Activated effector memory CD4-positive, alpha-beta T cell treated with Interleukin-2 at 50 U/mL for 16 hours (primary cell): ENCODE measurements at places on chromosomes 1 and 21.

- DNase-seq, result no peak
These were observed 26.1 kb downstream of the IRF2BP2 start for GRCh38 chr1:234583755-234584419.

DNA sequence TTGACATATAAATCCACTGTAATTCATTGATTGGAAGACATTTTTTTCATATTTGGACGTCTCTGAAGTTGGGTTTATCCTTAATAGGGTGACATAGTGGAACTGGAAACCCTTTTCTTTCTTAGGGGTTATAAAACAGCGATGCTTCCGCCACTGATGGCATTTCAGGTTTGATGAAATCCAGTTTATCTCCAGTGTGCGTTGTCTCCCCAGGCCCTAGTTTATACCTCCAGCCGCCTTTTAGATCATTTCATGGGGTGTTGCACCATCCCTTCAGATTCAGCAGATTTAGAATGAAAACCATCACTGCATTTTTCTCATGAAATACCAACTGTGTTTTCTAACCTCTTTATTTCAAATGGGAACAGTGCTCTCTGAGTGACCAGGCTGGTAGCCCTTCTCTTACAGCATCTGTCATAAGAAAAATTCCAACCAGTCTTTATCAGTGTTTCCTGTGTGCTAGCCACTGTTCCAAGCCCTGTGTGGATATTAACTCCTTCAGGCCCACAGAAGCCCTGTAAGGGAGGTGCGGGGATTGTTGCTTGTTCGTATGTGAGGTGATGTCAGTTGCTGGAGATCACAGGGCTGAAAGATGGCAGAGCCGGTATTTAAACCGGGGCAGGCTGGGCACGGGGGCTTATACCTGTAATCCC, 19.0 kb downstream of the H6PD start:
- DNase-seq, result no peak

GRCh38 chr1:46315669-46316403, 12.3 kb downstream of the UQCRH start:
- no peak for DNase-seq

DNA sequence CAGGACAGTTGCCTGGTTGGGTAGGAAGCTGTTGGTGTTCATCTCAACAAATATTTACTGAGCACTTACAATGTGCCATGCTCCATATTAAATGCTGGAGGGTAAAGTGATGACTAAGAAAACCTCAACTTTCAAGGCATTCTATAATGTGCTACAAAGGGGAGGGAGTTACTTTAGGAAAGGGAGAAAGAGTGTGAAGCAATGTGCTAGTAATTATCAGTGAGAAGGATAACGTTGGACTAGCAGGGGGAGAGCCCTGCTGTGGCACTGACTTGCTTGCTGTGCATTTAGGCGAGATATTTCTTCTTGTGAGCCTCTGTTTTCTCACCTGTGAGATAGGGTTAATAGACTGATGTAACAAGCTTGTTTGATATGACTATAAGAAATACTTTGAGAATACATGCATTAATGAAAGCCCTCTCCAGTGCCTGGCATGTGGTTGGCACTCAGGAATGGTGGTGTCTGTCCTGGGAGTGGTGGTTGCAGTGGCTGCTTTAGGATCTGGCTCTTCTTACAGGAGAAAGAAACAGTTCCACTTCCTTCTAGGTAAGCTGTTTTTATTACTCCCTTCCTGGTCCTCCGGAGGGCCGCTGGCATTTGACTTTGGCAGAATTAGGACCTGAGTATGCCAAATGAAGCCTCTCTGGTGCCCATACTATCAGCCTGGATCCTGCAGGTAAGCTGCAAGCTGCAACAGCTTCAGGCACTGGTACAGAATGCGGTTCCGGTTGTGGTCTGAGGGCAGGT, 111.1 kb upstream of the COA6 start:
- DNase-seq, result no peak

GRCh38 chr1:111739194-111739924, at the start of gene INKA2:
Gene INKA2 (minus strand): TSS chr1:111739395. CDS start chr1:111739242, 153 bp downstream.
- peak; percentile 60 for DNase-seq

GRCh38 chr1:59903141-59903754, 23.3 kb downstream of the CYP2J2 start:
- DNase-seq, result no peak

DNA sequence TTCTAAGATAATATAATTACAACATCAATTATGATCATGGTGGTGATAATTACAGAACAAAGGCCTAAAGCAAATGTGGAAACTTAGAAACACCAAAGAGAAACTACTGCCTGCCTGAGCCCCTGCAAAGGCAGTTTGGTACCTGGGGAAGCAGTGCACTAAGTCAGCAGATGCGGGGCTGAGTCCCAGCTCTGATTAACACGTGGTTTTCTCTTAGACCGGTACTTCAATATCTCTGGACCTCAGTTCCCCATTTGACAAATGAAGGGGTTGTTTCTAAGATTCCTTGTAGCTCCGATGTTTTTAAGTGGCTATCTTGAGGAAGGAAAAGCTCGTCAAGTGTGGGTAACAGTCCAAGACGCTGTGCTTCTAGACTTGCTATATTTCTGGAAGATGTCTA, 16.7 kb upstream of the PLEKHA6 start:
- no peak for DNase-seq

DNA sequence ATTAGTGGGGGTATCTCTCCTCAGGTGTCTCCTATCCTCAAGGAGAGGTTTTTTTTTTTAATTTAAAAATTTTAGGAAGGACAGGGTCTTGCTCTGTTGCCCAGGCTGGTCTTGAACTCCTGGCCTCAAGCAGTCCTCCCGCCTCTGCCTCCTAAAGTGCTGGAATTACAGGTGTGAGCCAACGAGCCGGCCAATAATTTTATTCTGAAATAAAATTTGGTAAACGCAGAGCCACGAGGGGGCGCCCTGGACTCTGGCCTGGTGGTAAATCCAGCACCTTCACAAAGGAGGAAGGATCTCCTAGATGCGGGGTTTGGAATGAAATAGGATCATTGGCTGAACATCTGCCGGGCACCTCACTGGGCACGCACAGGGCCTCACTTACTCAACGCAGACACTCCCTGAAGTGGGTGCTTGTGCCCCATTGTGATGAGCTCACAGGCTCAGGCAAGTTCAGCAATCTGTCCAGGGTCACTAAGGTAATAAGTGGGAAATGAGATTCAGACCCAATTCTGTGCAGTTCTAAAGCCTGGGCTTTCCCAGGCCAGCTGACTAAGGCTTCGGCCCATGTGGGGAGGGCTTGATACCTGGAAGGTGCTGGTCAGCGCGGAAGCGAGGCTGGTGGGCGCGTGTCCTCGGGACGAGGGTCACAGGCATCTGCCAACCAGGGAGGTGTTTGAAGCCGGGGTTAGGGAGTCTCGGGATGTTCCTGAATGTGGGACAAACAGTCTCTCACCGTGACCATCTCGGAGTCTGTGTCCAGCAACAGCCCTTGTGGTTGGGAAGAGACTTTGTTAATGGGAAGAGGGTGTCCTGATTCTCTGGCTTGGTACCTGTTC, 32.7 kb upstream of the ETV3 start:
- no peak for DNase-seq

GRCh38 chr1:50967416-50968157, 2.5 kb upstream of the CDKN2C start:
- no peak for DNase-seq

DNA sequence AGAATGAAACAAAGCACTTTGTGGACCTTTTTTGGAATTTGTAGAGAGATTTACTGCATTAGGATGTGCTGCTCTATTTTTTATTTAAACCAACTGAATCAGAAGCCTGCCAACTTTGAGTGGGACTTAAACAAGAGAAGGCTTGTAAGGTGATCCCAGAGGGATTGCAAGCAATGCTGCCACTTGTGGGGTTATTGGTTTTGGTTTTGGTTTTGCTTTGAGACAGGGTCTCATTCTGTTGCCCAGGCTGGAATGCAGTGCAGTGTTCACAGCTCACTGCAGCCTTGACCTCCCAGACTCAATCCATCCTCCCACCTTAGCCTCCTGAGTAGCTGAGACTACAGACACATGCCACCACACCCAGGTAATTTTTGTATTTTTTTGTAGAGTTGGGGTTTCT, 32.2 kb upstream of the GNG5 start:
- DNase-seq, result no peak

DNA sequence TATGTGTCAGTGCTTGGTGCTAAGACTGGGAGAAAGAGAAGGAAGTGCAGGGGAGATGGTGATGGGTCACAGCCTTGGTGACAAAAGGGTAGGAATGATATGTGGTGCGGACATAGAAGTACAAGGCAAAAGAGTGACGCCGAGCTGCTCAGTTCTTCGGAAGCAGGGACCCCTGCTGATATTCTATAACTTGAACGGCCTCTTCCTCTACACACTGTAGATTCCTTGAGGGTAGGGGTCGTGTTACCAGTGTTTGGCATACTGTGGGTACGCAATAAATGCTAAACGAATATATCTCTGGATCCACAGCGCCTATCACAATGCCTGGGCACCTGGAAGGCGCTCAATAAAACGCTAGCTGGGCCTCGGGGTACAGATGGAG, 488 bp downstream of the DBT start:
- no peak for DNase-seq

GRCh38 chr1:3750741-3751140, 1.5 kb upstream of the CCDC27 start:
- no peak for DNase-seq

- DNase-seq, result no peak
These were observed 24.7 kb downstream of the NADK start for GRCh38 chr1:1753607-1754005.

DNA sequence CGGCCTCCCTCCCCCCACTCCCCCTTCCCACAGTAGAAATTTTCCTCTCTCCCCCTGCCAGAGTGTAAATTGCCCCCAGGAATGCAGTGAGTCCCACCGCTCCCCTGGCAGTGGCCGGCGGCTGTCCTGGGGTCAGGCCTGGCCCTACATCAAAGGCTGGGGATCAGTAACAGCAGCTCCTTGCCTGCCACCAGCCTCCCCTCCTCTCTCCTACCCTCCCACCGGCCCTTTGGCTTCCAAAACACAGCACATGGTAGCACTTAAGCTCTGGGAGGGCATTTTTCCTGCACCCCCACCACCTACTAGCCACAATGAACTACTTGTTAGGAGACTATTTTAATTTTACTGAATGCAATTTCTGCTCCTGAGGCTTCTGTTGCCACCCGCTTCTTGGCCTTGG, 9.0 kb upstream of the COL8A2 start:
- DNase-seq, result no peak

DNA sequence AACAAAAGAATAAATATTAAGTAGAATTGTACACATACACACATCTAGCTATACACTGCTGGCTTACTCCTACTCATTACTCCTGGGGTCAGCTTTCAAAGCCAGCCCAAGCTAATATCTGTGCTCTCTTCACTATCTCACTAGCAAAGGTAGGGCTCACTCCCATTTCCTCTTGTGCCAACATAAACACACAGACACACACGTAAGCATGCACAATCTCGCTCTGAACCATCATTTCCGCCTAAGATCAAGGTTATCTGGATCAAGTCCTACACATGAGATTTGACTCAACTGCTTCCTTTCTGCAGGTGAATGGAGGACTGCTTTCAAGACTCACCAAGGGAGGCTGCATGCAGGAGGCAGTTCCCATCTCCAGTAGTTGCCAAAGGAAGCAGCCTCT, 28.8 kb upstream of the MTMR11 start:
- DNase-seq, result no peak

GRCh38 chr1:89279011-89279466, 6.4 kb upstream of the GBP5 start:
- DNase-seq, result no peak

GRCh38 chr1:6013491-6013890, 21.3 kb upstream of the NPHP4 start:
- DNase-seq, result no peak

GRCh38 chr21:14403681-14404318, 20.9 kb upstream of the HSPA13 start:
- no peak for DNase-seq

DNA sequence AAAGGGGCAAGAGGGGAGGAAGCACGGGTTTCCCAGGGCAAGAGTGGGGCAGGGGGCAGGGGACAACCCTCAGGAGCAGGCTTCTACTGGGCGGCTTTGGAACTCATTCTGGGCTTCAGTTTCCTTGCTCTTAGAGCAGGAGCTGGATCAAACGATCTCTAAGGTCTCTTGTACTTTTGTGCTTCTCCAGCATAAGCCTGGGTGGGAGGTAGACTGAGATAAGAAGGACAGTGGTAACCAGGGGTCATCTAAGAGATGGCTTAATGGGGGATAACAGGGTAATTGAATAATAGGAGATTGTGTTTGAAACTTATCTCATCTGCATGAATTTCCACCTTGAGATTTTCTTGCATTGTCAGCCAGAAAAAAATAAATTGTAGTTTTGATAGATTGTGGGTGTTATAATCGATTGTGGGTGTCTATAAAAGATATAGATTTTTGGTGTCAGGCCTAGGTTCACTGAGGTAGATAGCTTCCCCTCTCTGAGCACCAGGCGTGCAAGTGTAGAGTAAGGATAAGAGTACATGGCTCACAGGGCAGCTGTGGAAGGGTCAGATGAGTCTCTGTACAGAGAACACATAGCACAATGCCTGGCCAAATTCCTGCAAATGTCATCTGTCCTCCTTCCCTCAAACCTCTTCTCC, 68.0 kb downstream of the CD58 start:
- DNase-seq, result no peak

GRCh38 chr21:26756491-26757159, 88.6 kb downstream of the ADAMTS1 start:
- DNase-seq, result no peak

DNA sequence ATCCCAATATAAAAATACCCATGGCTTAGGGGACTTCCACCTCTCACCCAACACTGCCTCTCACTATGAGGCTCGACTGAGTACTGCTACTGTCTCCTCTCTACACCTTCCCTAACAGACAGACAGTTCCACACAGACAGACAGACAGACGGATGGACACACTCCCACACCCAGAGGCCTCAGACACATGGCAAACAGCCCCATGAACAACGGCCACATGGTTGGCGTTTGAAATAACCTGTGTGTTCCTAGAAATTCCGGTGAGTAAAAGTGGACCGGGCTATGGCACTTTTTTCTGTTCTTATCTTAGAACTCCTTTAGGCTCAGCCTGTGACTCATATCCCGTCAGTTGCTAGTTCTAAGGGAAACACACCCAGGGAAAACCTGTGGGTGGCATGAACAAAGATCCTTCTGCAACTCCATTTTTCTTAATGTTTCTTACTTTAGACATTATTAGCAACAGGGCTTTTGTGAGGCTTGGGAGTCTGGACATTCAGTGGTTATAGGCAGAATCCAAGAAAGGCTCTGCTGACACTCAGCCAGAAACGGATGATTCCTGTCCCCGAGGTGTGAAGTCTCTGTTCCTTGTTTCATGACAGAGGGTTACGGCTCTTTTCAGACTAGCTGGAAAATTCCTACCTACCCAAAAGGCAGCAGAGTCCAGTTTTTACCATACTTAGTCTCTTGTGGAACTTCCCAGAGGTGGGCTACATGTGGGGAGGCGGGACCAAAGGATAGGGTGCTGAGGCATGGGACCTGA, 90.5 kb upstream of the TLR5 start:
- no peak for DNase-seq

GRCh38 chr1:22529901-22530621, 33.2 kb upstream of the EPHA8 start:
- DNase-seq, result no peak

GRCh38 chr1:239184561-239185244, 201.7 kb upstream of the CHRM3 start:
- DNase-seq, result no peak
